ENCODE measurements at places on chromosomes 2 and 18.

DNA sequence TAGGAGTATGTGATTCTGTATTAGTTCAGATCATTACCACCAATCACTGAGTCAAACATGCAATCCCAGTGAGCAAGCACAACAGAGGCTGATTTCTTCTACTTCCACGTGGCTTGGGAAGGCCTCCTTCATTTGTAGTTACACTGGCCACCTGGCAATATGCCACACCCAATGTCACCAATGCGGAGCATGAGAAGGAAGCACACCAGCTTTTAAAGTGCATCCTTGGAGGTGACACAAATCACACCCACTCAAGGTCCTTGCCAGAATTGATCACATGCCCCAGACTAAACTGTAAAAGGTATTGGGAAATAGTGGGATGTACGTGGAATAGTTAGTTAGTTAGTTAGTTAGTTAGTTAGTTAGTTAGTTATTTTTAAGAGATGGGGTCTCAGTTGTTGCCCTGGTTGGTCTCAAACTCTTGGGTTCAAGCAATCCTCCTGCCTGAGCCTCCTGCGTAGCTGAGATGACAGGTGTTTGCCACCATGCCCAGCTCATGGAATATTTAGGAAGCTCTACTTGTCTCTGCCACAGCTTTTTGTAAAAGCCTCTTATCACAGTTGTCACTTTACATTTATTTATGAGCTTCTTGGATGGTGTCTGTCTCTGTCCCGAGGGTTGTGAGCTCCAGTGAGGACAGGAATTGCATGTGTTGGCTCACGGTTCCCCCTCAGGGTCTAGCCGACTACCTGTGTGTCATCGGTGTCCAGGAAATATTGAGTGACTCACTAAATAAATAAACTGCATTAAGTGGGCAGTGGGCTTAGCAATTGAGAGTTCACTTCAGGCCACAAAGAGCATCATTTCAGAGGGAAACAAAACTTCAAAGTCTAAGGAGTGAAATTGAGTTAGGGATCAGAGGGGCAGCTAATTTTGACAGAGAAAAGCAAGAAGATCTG is 28.1 kb upstream of the CAB39 start:
- peak overlapping the region; percentile 14 for H3K27ac ChIP-seq
- no peak for DNase-seq
- H3K27me3 ChIP-seq, result peaks cover 5% of the 10 kb centered on the region
- peaks cover 25% of the 10 kb centered on the region for H3K4me1 ChIP-seq
- H3K36me3 ChIP-seq, result no peaks in the 10 kb centered on the region
- no peak overlapping the region for H3K4me3 ChIP-seq

DNA sequence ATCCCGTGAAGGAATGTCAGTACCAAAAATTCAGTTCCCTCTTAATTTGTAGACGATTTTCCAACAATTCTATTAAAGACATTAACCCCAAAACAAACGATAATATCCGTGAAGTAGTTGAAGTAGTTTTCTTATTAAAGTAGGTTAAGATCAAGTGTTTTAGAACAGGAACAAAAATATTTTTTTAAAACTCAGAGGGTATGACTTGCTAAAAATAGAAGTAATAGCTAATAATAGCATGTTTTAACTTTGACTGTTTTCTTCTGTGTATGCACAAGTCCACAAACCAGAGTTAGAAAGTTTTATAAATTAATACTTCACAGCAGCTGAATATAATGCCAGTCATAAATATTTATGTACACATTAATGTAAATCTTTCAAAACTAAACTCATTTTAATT is 2.4 kb downstream of the DNAJC10 start:
- H3K4me3 ChIP-seq, result no peak overlapping the region
- no peaks in the 10 kb centered on the region for H3K4me1 ChIP-seq
- H3K27ac ChIP-seq, result no peak overlapping the region

GRCh38 chr2:73070643-73071359 is 711 bp downstream of the SFXN5 start:
- peaks cover 47% of the 10 kb centered on the region for H3K4me1 ChIP-seq
- H3K27me3 ChIP-seq, result peaks cover 18% of the 10 kb centered on the region
- H3K36me3 ChIP-seq, result peaks cover 3% of the 10 kb centered on the region
- DNase-seq, result peak; percentile 72
- peak overlapping the region; percentile 88 for H3K4me3 ChIP-seq

GRCh38 chr18:10412933-10413332 is 41.5 kb upstream of the APCDD1 start:
- H3K4me1 ChIP-seq, result peaks cover 50% of the 10 kb centered on the region
- DNase-seq, result no peak
- H3K4me3 ChIP-seq, result no peak overlapping the region
- peaks cover 8% of the 10 kb centered on the region for H3K27me3 ChIP-seq

GRCh38 chr2:28748941-28749340 is 2.7 kb upstream of the PPP1CB start:
- H3K27me3 ChIP-seq, result peaks cover 6% of the 10 kb centered on the region
- H3K27ac ChIP-seq, result peak overlapping the region; percentile 8

GRCh38 chr2:114472726-114473125 is 30.3 kb downstream of the DPP10 start:
- H3K27ac ChIP-seq, result no peak overlapping the region
- no peaks in the 10 kb centered on the region for H3K36me3 ChIP-seq
- no peak for DNase-seq
- no peaks in the 10 kb centered on the region for H3K27me3 ChIP-seq
- peaks cover 26% of the 10 kb centered on the region for H3K4me1 ChIP-seq

DNA sequence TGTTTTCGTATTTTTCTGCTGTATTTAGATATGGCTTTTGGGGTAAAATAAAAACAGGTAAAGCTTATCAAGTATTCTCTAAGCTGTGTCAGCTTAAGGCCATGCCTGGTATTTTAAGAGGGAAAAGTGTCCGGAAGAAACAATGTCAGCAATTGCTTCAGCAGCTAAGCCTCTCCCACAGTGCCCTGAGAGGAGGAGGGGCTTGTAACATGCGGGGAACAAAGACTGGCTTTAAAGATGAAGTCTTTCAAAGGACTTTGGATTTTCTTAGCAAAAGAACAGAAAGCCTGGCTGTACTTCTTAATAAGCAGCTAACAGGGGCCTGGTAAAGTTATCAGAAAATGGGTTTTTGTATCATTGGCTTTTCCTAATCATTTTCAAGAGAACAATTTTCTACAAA is 102.8 kb downstream of the PXDN start:
- H3K4me3 ChIP-seq, result no peak overlapping the region
- H3K27me3 ChIP-seq, result no peaks in the 10 kb centered on the region
- peaks cover 27% of the 10 kb centered on the region for H3K4me1 ChIP-seq
- H3K27ac ChIP-seq, result peak overlapping the region; percentile 90
- H3K36me3 ChIP-seq, result peaks cover 59% of the 10 kb centered on the region
- DNase-seq, result no peak

DNA sequence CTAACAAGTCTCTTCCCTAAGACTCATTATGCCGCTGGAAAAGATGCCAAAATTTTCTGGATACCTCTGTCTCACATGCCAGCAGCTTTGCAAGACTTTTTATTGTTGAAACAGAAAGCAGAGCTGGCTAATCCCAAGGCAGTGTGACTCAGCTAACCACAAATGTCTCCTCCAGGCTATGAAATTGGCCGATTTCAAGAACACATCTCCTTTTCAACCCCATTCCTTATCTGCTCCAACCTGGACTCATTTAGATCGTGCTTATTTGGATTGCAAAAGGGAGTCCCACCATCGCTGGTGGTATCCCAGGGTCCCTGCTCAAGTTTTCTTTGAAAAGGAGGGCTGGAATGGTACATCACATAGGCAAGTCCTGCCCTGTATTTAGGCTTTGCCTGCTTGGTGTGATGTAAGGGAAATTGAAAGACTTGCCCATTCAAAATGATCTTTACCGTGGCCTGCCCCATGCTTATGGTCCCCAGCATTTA is 26.3 kb downstream of the DHRS9 start:
- DNase-seq, result no peak
- H3K27me3 ChIP-seq, result peaks cover 14% of the 10 kb centered on the region
- no peak overlapping the region for H3K27ac ChIP-seq
- H3K4me3 ChIP-seq, result no peak overlapping the region
- H3K36me3 ChIP-seq, result no peaks in the 10 kb centered on the region

All from nephron progenitor cell (in vitro differentiated cells).